ENCODE measurements at places on chromosomes 11 and 22. TPM values are rescaled to one million over a fixed set of nuclear protein-coding genes. Genes with fewer than 3 reads are reported as not detected.

The PRRG4 gene
- total RNA-seq, result not detected

The CBY1 gene
- 4.6 TPM for total RNA-seq

The TMEM121B gene
- total RNA-seq, result 0.08 TPM

The DENND6B gene
- 1.8 TPM for total RNA-seq

The BIRC3 gene
- total RNA-seq, result 124 TPM

The RAB38 gene
- total RNA-seq, result 0.28 TPM

The SCGB1A1 gene
- not detected for total RNA-seq

The SERHL2 gene
- total RNA-seq, result not detected
